NCI-H2171 treated with DMSO at 0.1 percent for 48 hours (cell line): ENCODE measurements at places on chromosomes 11 and 22.

- no peak for DNase-seq
Observed at GRCh38 chr22:34914846-34915245, 151.1 kb upstream of the ISX start.

GRCh38 chr11:107282195-107282594, 175.4 kb downstream of the CWF19L2 start:
- DNase-seq = no peak

DNA sequence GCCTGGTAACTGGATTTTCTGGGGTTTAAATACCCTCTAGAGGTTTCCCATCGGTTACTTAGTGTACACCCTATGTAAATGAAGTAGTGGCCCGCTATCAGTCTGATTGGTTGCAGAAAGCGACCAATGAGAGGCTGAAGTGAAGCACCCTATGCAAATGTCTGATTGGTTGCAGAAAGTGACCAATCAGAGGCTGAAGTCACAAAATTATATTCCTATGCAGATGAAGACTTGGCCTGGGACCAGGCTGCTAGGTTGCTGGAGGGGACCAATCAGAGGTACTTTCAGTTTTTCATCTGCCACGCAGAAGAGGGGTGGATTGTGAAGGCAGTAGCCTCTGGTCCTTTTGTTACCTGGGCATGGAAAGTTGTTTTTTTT, 134.8 kb downstream of the TBC1D22A start:
- DNase-seq = no peak

DNA sequence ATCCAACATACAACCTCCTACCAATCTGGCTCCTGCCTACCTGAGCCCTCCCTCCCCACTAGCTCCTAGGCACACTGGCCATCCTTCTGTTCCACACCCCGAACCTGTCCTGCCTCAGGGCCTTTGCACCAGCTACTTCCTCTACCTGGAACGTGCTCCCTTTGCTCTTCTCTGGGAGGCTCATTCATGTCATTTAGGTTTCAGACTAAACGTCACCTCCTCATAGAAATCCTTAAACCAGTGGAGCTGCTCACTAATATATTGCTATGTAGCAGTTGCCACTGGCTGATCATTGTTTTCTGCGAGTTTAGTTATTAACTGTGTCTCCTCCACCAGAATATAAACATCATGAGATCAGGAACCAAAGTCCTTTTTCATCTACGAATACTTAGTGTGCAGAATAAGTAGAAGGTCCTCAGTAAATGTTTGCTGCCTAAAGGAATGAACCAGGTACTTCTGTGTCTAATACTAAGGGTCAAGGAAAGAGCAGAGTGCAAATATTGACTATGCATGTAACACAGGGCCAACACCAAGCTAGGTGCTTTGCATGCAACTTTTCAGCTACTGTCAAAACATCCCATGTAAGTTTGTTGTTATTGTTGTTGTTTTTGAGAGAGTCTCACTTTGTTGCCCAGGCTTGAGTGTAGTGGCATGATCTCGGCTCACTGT, 277.6 kb upstream of the SYN3 start:
- DNase-seq = no peak

GRCh38 chr11:123378096-123378495, 52.0 kb upstream of the GRAMD1B start:
- DNase-seq = no peak

DNA sequence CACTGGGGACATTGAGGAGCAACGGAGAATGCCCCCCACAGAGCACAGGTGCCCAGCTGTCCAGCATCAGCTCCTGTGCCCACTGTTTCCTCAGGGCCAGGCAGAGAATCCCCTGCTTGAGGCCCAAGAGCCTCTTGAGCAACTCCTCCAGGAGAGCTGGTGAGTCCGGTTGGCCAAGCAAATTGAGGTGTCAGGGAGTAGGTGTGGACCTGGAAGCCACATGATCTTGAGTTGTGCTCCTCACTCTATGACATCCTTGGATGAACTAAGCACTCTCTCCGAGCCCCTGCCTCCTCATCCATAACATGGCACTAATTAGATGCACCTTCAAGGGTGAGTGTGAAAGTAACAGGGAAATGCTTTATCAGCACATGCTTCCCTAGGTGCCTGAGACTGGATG, 121.3 kb downstream of the DBX1 start:
- DNase-seq = no peak
